ENCODE measurements at places on chromosomes 7 and 10.

GRCh38 chr7:155962968-155963300 is 150.7 kb upstream of the SHH start:
- DNase-seq, result no peak

DNA sequence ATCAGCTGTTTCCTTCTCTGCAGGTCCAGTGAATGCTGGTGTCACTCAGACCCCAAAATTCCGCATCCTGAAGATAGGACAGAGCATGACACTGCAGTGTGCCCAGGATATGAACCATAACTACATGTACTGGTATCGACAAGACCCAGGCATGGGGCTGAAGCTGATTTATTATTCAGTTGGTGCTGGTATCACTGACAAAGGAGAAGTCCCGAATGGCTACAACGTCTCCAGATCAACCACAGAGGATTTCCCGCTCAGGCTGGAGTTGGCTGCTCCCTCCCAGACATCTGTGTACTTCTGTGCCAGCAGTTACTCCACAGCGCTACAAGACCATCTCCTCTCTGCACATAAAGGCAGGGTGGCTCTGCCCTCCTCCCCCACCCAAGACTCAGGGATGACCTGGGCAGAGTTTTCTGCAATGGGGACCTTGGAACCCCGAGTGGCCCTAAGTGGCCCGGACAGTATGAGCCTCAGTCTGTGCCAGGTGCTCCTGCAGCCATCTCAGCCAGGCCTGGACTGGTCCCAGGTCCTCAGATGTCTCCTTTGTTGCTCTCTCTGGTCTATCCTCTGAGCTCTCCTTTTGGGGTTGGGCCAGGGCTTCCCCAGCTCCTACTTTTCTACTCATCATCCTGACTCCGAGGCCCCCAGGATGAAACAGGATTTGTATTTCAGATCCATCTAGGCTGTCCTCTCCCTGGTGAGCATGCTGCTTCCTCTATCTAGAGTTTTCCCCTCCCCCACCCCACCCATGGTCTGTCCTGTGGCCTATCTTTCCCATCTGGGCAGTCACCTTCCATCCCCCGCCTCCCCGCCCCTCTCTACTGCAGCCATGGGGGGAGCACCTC is 212.1 kb upstream of the PRSS58 start:
- DNase-seq, result no peak

DNA sequence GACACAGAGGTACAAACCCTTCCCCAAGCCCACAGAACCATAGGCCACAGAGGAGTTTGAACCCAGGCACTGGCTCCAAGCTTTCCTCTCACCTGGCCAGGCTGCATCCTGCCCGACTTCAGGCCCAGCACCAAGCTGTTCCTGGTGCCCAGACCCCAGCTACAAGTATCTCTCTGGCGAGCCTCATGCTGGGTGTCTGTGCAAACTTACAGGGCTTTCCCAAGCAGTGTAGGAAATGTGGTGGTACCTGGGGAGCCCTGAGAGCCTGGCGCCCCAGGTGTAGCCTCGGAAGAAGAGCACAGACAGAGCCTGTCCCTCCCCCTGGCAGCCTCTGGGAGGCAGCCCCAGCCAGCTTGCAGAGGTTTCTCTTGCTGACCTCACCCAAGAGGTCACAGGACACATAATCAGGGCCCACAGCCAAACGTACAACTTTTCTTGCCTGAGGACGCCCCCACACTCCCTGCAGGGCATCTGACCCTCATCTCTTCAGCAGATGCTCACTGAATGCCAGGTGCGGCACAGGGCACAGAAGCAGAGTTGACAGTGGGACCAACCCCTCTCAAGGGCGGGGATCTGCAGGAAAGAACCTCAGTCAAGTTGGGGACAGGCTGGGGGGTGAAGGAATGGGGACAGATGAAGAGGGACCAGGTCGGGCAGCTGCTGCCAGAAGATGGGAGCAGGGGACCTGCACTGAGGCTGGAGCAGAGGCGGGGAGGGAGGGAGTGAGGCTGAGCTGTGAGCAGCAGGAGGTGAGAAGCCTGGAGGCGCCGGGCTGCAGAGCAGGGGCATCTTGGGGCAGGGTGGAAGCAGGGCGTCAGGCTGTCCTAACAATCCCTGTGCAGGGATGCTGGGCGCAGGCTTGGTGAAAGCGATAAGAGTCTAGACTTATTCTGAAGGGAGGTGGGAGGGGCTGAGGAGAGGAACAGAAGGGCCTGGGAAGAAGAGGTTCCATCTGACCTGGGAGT is 16.3 kb upstream of the MYL7 start:
- no peak for DNase-seq

GRCh38 chr7:102190776-102191350 is 95.8 kb upstream of the SH2B2 start:
- no peak for DNase-seq
